Gastrocnemius medialis (tissue), 4 donors: ENCODE measurements at places on chromosomes 4 and X.
A peak's percentile ranks its signal among the peaks of the same experiment; 100 is the strongest.

- no peak overlapping the region for H3K27ac ChIP-seq
- no peak for DNase-seq
- H3K27me3 ChIP-seq: no peaks in the 10 kb centered on the region
- no peaks in the 10 kb centered on the region for H3K4me1 ChIP-seq
- no peak overlapping the region for H3K4me3 ChIP-seq
- peaks cover 2% of the 10 kb centered on the region for H3K36me3 ChIP-seq
These were observed 54.5 kb downstream of the NOP14 start for GRCh38 chr4:2908686-2909085.

DNA sequence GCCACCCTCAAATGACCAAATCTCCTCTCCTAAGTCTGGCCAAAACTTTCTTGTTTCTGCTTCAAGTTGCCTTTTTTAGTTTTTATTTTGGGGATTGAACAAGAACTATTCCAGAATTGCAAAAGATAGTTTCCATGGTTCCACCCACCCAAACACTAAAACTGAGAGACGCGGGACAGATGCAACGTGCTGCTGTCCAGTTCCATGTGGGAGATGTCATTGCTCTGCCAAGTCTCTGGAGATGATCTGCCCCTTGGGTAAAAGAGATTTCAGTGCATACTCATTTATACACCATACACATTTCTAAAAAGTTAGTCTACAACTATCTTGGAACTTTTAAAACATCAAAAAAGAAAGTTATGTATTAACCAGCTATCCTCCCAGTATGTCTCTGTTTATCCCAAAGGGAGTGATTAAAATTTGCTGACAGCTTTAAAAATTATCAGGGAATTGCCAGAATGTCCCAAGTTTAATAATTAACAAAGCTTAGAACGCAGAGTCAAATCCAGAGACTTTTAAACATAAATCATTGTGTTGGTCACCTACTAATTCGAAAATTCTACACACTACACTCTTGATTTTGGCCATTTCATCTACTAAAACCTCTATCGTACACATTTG lies 3.2 kb downstream of the MAOB start:
- H3K27ac ChIP-seq: peak overlapping the region; percentile 33
- no peak overlapping the region for H3K4me3 ChIP-seq
- no peak for DNase-seq
- no peaks in the 10 kb centered on the region for H3K4me1 ChIP-seq
- no peaks in the 10 kb centered on the region for H3K27me3 ChIP-seq
- no peaks in the 10 kb centered on the region for H3K36me3 ChIP-seq

DNA sequence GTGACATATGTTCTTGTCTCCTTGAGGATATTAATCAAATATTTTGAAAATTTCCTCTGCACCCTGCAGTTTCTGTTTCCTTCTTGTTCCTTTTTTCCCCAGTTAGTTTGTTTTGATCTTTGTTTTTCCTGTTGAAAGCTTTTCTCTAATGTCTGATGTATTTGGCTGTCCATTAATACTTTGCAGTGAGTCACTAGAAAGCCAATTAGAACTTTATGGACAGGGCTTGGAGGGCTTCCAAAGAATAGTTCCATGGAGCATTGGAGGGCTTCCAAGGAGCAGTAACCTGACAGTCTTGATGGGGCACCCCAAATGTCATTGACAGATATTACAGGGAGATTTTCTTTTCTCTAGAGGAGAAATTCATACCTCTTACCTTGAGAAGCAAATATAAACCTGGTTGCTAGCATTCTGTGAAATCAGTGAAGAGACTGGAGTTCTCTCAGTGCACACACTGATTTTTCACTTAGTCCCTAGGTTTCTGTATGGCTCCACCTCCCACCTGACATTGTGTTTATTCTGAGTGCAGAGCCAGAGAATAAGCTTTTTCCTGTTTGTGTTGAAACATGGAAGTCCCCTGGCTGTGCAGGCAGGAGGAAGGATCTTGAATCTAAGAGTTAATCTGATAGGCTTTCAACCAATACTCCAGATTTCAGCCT lies 26.5 kb downstream of the SPARCL1 start:
- no peak for DNase-seq
- no peak overlapping the region for H3K4me3 ChIP-seq
- H3K27me3 ChIP-seq: no peaks in the 10 kb centered on the region
- H3K27ac ChIP-seq: peak overlapping the region; percentile 61

DNA sequence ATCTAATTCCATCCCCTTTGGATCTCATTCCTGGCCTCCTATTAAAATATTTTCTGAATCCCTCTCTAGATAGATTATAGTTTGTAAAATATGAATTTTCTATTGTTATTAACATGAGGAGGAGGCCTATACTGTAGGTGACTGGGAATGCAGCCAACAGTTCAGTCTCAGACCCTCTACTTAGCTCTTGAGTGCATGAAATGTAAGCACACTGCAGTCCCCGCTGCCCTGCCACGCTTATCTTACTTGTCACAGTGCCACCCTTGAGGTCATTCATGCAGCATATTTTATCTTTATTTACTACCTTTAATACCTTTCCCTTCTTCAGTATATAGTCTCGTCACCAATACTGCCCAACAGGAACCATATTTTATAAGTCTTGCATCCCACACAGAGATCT lies 151.0 kb downstream of the CAMK2D start:
- H3K27me3 ChIP-seq: no peaks in the 10 kb centered on the region
- peaks cover 25% of the 10 kb centered on the region for H3K4me1 ChIP-seq
- no peak for DNase-seq
- H3K36me3 ChIP-seq: peaks cover 9% of the 10 kb centered on the region
- no peak overlapping the region for H3K27ac ChIP-seq

DNA sequence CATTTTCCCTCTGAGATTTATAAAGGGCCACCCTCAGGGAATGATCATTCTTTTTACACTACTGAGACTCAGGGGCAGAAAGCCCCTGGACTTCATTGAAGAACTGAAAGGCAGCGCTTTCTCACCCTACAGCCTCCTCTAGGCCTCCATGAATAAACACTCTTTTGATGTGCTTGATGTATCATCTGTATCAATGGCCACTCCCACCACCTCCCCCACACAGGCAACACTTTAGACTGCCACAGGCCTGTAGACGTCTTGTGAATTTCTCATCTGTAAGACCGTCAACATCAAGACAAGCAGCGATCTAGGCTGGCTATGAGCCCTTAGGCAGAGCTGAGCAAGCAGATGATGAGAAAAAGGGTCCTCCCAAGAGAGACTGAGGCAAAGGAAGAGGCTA lies 123.2 kb downstream of the HUWE1 start:
- DNase-seq: no peak
- no peak overlapping the region for H3K27ac ChIP-seq
- H3K4me3 ChIP-seq: no peak overlapping the region
- H3K36me3 ChIP-seq: peaks cover 2% of the 10 kb centered on the region
- H3K4me1 ChIP-seq: no peaks in the 10 kb centered on the region

- no peaks in the 10 kb centered on the region for H3K27me3 ChIP-seq
- peaks cover 2% of the 10 kb centered on the region for H3K4me1 ChIP-seq
- H3K27ac ChIP-seq: no peak overlapping the region
- H3K36me3 ChIP-seq: no peaks in the 10 kb centered on the region
- DNase-seq: no peak
These were observed 90.4 kb upstream of the HPRT1 start for GRCh38 chrX:134369576-134369975.

GRCh38 chr4:67911141-67911540 lies 27.3 kb upstream of the TMPRSS11D start:
- no peak for DNase-seq
- H3K4me1 ChIP-seq: no peaks in the 10 kb centered on the region
- H3K4me3 ChIP-seq: no peak overlapping the region
- H3K36me3 ChIP-seq: no peaks in the 10 kb centered on the region

DNA sequence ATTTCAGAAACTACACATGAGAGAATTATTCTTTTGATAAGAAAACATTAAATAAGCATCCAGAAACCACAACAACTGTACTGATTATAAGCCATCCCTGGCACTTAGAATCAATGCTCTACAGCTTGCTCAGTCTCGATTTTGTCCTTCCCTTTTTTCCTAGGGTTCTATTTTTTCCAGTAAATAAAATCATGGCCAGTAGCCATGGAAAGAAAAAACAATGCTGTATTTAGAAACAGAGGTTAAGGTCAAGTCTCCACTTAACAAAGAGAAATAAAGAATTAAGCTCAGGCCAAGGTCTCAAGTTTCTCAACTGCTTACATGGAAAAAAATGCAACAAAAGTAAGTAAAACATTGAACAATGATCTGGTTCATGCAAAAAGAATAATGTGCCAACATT lies 38.7 kb upstream of the GRID2 start:
- no peaks in the 10 kb centered on the region for H3K36me3 ChIP-seq
- H3K27me3 ChIP-seq: no peaks in the 10 kb centered on the region
- no peak overlapping the region for H3K4me3 ChIP-seq
